NCI-H345 (cell line): ENCODE measurements at places on chromosomes 13 and 19.

DNA sequence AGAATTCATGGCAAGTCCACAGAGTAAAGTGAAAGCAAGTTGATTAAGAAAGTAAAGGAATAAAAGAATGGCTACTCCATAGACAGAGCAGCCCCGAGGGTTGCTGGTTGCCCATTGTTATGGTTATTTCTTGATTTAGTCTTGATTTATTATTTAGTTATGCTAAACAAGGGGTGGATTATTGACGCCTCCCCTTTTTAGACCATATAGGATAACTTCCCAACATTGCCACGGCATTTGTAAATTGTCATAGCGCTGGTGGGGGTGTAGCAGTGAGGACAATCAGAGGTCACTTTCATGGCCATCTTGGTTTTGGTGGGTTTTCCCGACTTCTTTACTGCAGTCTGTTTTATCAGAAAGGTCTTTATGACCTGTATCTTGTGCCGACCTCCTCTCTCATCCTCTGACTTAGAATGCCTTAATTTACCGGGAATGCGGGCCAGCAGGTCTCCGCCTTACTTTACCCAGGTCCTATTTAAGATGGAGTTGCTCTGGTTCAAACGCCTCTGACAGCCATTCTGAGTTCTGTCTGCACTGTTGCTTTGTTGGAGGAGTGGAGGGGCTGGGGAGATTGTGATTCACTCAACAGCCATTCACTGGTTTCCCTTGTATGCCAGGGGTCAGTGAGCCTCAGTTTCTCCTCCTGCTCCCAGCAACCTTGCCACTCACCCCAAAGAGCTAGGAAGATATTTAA lies 27.6 kb downstream of the HPN start:
- DNase-seq = no peak

DNA sequence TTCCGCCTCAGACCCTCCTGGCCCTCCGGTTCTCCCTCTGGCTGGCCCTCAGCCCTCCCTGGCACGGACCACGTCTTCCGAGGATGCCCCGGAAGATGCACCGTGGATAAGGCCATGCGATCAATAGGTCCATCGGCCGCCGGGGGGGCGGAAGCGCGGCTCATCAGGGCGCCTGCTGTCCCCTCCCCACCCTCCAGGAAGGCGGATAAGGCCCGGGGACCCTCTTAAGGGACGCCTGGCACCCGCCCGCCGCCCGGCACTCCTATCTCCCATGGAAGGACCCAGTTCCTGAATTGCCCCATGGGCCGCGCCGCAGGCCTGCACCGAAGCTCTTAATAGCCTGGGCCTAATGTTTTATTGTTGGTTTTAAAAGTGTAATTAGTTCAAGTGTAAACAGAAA lies 46.2 kb upstream of the TCF3 start:
- DNase-seq = no peak

DNA sequence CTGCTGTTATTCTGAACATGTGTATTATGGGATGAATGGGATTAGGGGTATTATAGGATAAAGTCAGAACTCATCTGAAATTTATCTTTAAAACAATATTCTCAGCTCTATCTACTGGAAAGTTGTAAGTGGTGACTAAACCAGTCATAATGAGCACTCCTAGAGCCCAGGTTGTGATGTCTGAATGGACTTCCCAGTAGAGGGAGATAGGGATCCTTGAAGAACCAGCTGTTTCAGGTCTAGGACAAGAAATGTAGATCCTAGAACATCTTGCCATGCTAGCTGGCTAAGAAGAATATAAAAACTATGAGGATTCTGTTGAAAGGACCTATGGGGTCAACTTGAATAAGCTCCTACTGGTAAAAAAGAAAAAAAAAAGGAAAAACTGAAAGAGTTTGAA lies 310.8 kb downstream of the SLC7A1 start:
- no peak for DNase-seq

- DNase-seq = no peak
Observed at GRCh38 chr19:1189419-1189818, 15.4 kb upstream of the SBNO2 start.

DNA sequence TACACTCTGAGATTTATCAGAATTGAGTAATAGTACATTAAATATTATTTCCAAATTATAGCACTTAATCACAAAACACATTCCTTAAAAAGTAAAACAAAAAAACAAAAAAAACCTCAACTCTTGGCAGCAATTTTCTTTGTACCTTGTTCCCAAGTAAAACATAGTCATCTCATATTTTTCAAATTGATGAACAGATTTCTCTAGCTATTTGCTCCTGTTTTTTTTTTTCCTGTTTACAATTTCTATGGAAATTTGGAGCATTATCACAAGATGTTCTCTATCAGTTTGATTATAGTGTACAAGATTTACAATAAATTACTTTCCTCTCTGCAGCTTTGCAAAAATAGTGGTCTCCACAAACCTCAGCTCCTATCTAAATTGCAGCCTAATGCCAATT lies 25.0 kb downstream of the RFC3 start:
- no peak for DNase-seq

- DNase-seq = no peak
Observed at GRCh38 chr19:38072776-38073750, 151.0 kb downstream of the DPF1 start.
